ENCODE measurements at places on chromosomes 5 and 9.

GRCh38 chr9:127349483-127350113, 47.4 kb upstream of the SLC2A8 start:
- DNase-seq: no peak

DNA sequence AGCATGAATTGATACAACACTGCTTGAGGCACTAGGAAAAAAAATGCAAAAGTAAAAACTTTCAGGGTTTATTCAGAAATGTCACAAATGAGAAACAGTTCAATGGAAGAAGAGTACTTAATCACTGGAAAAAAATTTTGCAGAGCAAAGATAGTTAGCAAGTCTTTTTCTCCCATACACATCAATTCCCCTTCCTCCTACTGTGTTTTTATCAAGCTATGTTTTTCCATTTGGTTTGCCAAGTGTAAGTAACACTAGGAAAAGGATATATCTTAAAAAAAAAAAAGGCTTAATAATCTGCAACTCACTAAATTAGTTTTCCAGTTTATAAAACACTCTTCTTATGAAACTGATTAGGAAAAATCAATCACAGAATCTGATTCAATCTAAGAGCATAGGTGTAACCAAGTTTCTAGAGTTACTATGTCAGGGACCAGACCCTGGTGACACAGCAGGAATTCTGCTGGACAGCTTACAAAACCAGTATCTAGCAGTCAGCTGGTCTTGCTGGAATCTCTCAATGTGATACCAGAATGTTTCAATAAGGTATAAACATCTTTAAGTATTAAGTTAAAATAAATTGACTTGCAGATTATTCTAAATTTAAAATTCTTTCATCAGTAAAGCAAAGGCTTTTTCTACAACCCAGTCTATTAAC, 34.7 kb downstream of the RNF145 start:
- DNase-seq: no peak

DNA sequence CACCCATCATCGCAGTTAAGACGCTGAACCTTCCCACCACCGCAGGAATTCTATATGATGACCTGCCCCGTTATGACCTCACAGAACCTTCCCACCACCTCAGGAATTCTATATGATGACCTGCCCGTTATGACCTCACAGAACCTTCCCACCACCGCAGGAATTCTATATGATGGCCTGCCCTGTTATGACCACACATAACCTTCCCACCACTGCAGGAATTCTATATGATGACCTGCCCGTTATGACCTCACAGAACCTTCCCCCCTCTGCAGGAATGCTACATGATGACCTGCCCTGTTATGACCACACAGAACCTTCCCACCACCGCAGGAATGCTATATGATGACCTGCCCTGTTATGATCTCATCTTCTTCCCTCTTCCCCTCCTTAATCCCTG, 64.3 kb downstream of the IRX1 start:
- no peak for DNase-seq

GRCh38 chr5:117551236-117551635, 976.6 kb upstream of the SEMA6A start:
- no peak for DNase-seq
